ENCODE measurements at places on chromosomes 4 and X. TPM values are rescaled to one million over a fixed set of nuclear protein-coding genes. Genes with fewer than 3 reads are reported as not detected.

The DCAF12L2 gene
- not detected for total RNA-seq

The TLR2 gene
- 81.6 TPM for total RNA-seq

DNA sequence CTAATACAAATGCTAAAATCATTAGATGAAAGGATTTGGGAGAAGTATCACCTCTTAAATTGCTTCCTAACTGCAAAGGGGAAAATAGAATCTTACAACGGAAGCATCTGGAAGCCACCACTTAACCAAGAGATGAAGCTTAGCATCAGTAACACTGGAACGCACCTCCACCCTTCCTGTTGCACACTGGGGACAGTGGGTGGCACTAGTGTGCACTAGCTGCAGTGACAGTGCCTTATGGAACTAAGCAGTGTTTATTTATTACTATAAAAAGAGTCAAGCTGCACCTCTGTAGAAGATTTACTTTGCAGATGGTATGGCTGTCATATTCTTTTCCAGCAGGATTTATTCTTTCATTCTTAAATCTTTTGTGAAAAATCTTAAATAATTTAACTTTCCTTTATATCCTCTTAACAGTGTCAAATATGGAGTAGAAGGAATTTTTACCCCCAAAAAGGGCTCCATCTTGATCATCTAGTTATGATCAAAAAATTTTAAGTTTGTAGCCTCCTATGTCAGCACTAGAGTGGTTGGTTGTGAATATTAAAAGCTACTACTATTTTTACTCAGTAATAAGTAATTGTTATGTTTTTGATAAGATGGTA is 76.7 kb downstream of the SCD5 start:
- DNase-seq, result no peak

DNA sequence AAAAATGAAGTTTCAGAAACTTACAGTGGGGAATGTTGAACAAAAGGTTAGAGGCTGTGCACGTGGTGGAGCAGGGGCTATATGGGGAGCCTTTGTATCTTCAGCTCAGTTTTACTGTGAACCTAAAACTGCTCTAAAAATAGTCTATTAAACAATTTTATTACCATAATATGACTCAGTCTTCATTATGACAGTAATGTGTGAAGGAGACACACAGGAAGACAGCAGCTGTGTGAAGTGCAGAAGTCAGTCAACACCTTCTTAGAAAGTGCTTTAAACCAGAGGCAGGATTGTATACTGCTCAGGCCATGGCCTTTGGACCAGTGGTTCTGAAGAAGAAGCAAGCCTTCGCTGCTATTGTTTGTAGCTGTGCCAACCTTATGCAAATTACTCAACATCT is 89.7 kb downstream of the ARHGAP10 start:
- DNase-seq, result no peak

GRCh38 chr4:2534904-2535375 is 1.5 kb upstream of the FAM193A start:
- DNase-seq, result no peak

- no peak for DNase-seq
Observed at GRCh38 chrX:9899640-9900111, 67.5 kb upstream of the CLDN34 start.

GRCh38 chr4:107831140-107831539 is 6.4 kb downstream of the SGMS2 start:
- no peak for DNase-seq

The PPEF1 gene
- total RNA-seq, result not detected

DNA sequence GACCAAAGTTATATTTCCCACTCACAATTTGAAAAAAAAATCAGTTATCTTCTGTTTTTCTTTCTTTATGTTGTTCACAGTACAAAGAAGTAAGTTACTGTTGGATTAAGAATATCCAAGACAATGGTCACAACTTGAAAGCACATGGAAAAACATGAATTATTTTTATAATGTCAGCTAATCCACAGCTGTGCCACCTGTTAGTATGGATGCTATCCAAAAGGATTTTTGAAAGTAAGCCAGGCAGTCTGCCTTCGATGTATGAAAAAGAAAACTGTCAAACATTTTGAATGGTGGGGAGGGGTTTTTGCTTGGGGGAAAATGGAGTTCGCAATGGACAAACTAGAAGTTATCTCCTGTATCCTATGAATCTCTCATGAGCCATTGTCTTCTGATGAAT is 6.2 kb downstream of the GPM6A start:
- DNase-seq, result no peak

All from mesenteric fat pad (tissue), 1 donor.